ENCODE measurements at places on chromosomes 1 and 21. TPM values are rescaled to one million over a fixed set of nuclear protein-coding genes. Genes with fewer than 3 reads are reported as not detected.

DNA sequence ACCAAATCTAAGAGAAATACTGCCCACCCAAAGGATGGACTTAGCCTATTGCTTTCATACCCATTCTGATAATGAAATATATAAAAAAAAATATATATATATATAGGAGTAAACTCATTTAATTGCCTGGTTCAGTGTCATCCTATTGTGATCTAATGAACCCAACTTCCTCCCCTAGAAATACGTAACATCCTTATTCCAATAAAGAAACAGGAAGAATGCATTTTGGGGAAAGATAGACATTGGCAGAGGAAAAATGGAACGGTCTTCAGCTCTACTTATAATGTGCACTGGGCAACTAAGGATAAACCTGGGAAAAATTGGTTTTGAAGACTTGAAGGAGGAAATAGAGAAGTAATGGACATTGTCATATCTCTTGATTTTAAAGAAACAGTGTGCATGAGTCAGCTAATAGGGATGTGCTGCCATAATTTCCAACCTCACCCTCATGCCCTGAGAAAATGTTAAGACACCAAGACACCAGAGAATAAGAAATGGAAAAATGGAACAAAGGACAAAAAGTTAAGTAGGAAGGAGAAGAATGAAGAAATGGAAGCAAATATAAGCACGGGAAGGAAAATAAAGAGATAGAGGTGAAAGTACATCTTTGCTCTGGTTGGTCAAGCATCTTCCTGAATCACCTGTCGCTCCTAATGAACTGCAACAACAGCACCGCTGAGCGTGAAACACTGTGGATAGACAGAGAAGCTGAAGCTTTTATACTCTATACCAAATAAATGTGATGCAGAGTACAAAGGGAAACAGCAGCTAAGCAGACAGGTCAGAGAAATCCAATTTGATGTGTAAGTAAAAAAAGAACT, 5.4 kb downstream of the UBR4 start:
- peaks cover 3% of the 10 kb centered on the region for H3K36me3 ChIP-seq
- H3K4me1 ChIP-seq, result peaks cover 26% of the 10 kb centered on the region
- H3K27ac ChIP-seq, result no peak overlapping the region
- DNase-seq, result no peak

GRCh38 chr1:204255966-204256365, 42.2 kb upstream of the GOLT1A start:
- no peaks in the 10 kb centered on the region for H3K36me3 ChIP-seq
- no peak overlapping the region for H3K4me3 ChIP-seq
- no peak for DNase-seq

The SCNM1 gene
- 38.2 TPM for polyA plus RNA-seq

The KCNJ10 gene
- polyA plus RNA-seq, result not detected

The PTPN7 gene
- 53.0 TPM for polyA plus RNA-seq

- no peaks in the 10 kb centered on the region for H3K36me3 ChIP-seq
- H3K27ac ChIP-seq, result no peak overlapping the region
- no peak for DNase-seq
- H3K27me3 ChIP-seq, result peaks cover 3% of the 10 kb centered on the region
- H3K4me1 ChIP-seq, result no peaks in the 10 kb centered on the region
Observed at GRCh38 chr1:17912491-17912890, 157.4 kb downstream of the ACTL8 start.

GRCh38 chr1:39642796-39643195, 3.4 kb upstream of the HEYL start:
- H3K27me3 ChIP-seq, result peaks cover 14% of the 10 kb centered on the region
- no peak for DNase-seq

DNA sequence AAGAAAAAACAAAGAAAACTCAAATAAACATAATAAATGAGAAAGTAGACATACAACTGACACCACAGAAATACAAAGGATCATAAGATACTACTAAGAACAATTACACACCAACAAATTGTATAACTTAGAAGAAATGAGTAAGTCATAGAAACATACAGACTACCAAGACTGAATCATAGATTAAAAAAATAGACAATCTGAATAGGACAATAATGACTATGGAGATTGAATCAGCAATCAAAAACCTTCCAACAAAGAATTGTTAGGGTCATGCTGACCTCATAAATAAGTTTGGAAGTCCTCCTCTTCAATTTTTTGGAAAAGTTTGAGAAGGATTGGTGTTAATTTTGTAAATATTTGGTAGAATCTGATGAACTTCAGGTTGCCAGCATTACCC, 159.0 kb downstream of the PTBP2 start:
- no peaks in the 10 kb centered on the region for H3K4me1 ChIP-seq
- H3K27me3 ChIP-seq, result no peaks in the 10 kb centered on the region
- no peaks in the 10 kb centered on the region for H3K36me3 ChIP-seq

The AGBL4 gene
- 0.07 TPM for polyA plus RNA-seq

- no peak overlapping the region for H3K4me3 ChIP-seq
- H3K27ac ChIP-seq, result no peak overlapping the region
- no peaks in the 10 kb centered on the region for H3K36me3 ChIP-seq
- no peaks in the 10 kb centered on the region for H3K27me3 ChIP-seq
Observed at GRCh38 chr21:16983420-16983819, 529.4 kb upstream of the CXADR start.

DNA sequence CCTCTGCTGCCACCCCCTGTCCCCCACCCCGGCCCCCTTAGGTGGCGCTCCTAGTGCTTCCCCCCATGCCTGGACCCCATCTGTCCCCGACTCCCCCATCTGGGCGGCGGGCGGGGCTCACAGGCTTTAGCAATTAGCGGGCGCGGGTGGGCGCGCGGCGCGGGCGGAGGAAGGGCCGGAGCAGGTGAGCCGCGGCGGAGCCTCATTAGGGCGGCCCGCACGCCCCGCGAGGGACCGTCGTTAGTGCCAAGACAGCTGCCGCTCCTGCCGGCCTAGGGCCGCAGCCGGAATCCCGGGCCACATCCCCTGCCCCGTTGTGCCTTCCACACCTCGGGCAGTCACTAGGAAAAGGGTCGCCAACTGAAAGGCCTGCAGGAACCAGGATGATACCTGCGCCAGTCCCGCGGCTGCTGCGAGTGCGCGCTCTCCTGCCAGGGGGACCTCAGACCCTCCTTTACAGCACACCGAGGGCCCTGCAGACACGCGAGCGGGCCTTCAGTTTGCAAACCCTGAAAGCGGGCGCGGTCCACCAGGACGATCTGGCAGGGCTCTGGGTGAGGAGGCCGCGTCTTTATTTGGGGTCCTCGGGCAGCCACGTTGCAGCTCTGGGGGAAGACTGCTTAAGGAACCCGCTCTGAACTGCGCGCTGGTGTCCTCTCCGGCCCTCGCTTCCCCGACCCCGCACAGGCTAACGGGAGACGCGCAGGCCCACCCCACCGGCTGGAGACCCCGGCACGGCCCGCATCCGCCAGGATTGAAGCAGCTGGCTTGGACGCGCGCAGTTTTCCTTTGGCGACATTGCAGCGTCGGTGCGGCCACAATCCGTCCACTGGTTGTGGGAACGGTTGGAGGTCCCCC, 7.6 kb downstream of the OLIG2 start:
- no peaks in the 10 kb centered on the region for H3K36me3 ChIP-seq
- H3K4me3 ChIP-seq, result no peak overlapping the region
- no peaks in the 10 kb centered on the region for H3K27me3 ChIP-seq
- peaks cover 12% of the 10 kb centered on the region for H3K4me1 ChIP-seq
- H3K27ac ChIP-seq, result no peak overlapping the region
- no peak for DNase-seq

- H3K4me3 ChIP-seq, result no peak overlapping the region
- peaks cover 5% of the 10 kb centered on the region for H3K27me3 ChIP-seq
- H3K4me1 ChIP-seq, result no peaks in the 10 kb centered on the region
- H3K36me3 ChIP-seq, result no peaks in the 10 kb centered on the region
- no peak for DNase-seq
Observed at GRCh38 chr1:201288765-201289164, 5.5 kb downstream of the PKP1 start.

The BSND gene
- not detected for polyA plus RNA-seq

DNA sequence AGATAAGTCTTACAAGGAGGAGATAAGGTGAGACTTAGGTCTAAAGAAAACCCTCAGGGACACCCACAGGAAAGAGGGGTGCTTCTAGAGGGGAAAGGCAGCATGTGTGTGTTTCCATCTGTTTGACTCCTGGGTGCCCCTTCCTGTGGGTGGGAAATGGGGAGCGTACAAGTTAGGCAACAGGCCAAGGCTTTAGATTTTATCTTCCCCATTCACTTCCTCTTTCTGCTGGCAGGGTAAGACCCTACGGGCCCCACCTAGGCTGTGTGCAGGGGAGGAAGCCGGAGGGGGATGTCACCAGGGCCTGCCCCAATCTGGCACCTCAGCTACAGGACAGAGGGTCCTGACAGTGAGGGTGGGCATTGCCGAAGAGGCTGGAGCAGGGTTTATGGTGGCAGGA, 2.5 kb upstream of the OLIG1 start:
- H3K4me1 ChIP-seq, result peaks cover 16% of the 10 kb centered on the region
- no peaks in the 10 kb centered on the region for H3K36me3 ChIP-seq
- no peak overlapping the region for H3K4me3 ChIP-seq
- H3K27me3 ChIP-seq, result peaks cover 45% of the 10 kb centered on the region
- DNase-seq, result no peak

The KCTD3 gene
- 4.2 TPM for polyA plus RNA-seq

- H3K27me3 ChIP-seq, result no peaks in the 10 kb centered on the region
- H3K36me3 ChIP-seq, result peaks cover 4% of the 10 kb centered on the region
- H3K4me1 ChIP-seq, result peaks cover 18% of the 10 kb centered on the region
- H3K27ac ChIP-seq, result no peak overlapping the region
Observed at GRCh38 chr1:32195972-32196823, 4.2 kb upstream of the CCDC28B start.

- peaks cover 11% of the 10 kb centered on the region for H3K36me3 ChIP-seq
- H3K27me3 ChIP-seq, result no peaks in the 10 kb centered on the region
- no peaks in the 10 kb centered on the region for H3K4me1 ChIP-seq
- H3K27ac ChIP-seq, result no peak overlapping the region
Observed at GRCh38 chr1:231363624-231364023, 25.5 kb downstream of the SPRTN start.

The SLC1A7 gene
- polyA plus RNA-seq, result 0.10 TPM

The C1orf141 gene
- polyA plus RNA-seq, result not detected

The KRTAP19-1 gene
- not detected for polyA plus RNA-seq

- no peak overlapping the region for H3K4me3 ChIP-seq
- no peak for DNase-seq
- no peak overlapping the region for H3K27ac ChIP-seq
- no peaks in the 10 kb centered on the region for H3K4me1 ChIP-seq
- no peaks in the 10 kb centered on the region for H3K27me3 ChIP-seq
Observed at GRCh38 chr1:39501666-39502065, 10.2 kb downstream of the BMP8A start.

The AP4B1 gene
- 99.5 TPM for polyA plus RNA-seq

DNA sequence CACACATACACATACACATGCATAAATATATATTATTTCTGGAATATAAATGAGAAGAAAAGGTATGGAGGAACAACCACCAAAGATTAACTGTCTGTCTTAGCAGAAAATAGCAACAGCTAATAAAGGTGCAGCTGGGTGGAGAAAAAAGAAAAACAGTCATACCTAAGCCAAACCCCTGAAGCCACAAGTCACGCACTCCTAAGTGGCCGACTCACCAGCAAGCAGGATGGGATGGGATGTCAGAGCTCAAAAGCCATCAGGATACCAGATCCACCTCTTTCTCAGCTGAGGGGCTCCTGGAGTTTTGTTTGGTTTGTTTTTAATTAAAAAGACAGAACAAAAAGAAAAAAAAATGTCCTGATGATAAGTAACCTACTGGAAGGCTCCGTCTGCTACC, 64.7 kb upstream of the HIVEP3 start:
- no peak overlapping the region for H3K27ac ChIP-seq
- H3K27me3 ChIP-seq, result no peaks in the 10 kb centered on the region
- H3K4me1 ChIP-seq, result no peaks in the 10 kb centered on the region
- H3K4me3 ChIP-seq, result no peak overlapping the region

GRCh38 chr1:196128835-196129234, 479.4 kb downstream of the KCNT2 start:
- no peak for DNase-seq
- H3K27me3 ChIP-seq, result no peaks in the 10 kb centered on the region
- no peaks in the 10 kb centered on the region for H3K36me3 ChIP-seq
- H3K4me3 ChIP-seq, result no peak overlapping the region
- no peaks in the 10 kb centered on the region for H3K4me1 ChIP-seq
- no peak overlapping the region for H3K27ac ChIP-seq

- DNase-seq, result no peak
- no peak overlapping the region for H3K4me3 ChIP-seq
- H3K4me1 ChIP-seq, result no peaks in the 10 kb centered on the region
- H3K36me3 ChIP-seq, result no peaks in the 10 kb centered on the region
- H3K27ac ChIP-seq, result no peak overlapping the region
Observed at GRCh38 chr1:192973988-192974387, 85.2 kb downstream of the UCHL5 start.

The DENND2C gene
- 0.27 TPM for polyA plus RNA-seq

DNA sequence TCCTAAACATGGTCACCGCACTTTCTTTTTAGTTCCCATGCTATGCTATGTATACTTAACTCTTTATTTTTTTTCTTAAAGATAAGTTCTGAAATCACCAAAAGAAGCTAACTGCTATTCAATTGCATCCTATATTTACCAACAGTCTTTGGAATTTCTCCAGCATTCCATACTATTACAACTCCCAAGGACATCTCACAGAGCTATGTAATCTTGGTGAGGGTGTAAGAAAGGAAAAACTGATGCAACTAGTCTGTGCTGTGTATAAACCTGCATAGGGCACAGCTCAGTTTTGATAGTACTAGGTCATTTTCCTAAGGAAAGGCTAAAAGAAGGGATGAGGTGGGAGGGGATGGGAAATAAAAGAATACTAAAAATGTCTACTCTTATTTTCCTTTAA, 78.0 kb downstream of the PTPN14 start:
- no peaks in the 10 kb centered on the region for H3K27me3 ChIP-seq
- no peak for DNase-seq
- no peak overlapping the region for H3K4me3 ChIP-seq
- H3K27ac ChIP-seq, result no peak overlapping the region

GRCh38 chr1:1315435-1315954, 7.1 kb downstream of the PUSL1 start:
- H3K27me3 ChIP-seq, result no peaks in the 10 kb centered on the region
- no peaks in the 10 kb centered on the region for H3K36me3 ChIP-seq
- H3K4me3 ChIP-seq, result no peak overlapping the region
- no peaks in the 10 kb centered on the region for H3K4me1 ChIP-seq
- DNase-seq, result no peak

The PDZK1IP1 gene
- 0.21 TPM for polyA plus RNA-seq

DNA sequence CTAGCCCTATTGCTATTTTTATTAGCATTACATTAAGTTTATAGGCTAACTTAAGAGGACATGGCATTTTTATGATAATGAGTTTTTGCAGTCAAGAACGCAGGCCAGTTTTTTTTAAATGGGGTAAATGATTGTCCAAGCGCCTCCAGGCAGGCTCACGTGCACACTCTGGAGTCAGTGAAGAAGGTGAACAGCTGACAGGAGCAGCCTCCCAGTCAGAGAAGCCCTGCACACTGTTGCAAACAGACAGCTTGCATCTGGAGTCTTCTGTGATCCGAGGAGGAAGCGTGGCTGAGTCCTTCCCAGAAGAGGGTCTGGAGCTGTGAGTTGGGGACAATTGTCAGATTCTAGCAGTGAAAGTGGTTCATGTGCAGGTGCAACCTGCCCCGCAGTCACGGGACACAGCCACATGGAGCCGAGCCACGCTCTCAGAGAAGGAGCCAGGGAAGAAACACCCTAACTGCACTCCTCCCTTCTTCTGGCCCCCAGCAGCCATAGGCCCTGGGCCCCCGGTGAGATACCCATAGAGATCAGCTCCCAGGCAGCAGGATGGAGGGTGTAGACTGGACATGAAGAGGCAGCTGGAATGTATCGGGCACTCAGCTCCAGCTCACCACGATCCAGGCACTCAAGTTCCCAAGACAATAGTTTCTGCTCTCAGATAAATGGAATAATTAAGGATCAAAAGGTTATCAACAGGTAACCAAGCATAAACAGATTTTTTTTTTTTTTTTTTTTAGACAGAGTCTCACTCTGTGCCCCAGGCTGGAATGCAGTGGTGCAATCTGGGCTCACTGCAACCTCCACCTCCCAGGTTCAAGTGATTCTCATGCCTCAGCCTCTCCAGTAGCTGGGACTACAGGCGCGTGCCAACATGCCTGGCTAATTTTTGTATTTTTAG, 26.4 kb downstream of the CAPN2 start:
- no peaks in the 10 kb centered on the region for H3K27me3 ChIP-seq
- H3K36me3 ChIP-seq, result no peaks in the 10 kb centered on the region
- no peak overlapping the region for H3K27ac ChIP-seq
- no peaks in the 10 kb centered on the region for H3K4me1 ChIP-seq
